ENCODE measurements at places on chromosomes 12 and 14. TPM values are rescaled to one million over a fixed set of nuclear protein-coding genes. Genes with fewer than 3 reads are reported as not detected.

ASCL4 gene
- total RNA-seq, result not detected

DNAAF2 gene
- 10.2 TPM for total RNA-seq

KCNH3 gene
- total RNA-seq, result 0.28 TPM

PRKD1 gene
- 8.9 TPM for total RNA-seq

NFE2 gene
- total RNA-seq, result not detected

RERGL gene
- total RNA-seq, result not detected

GLI1 gene
- 0.07 TPM for total RNA-seq

All from pulmonary artery endothelial cell (primary cell).